ENCODE measurements at places on chromosomes 11 and 22.

- no peak for DNase-seq
Measured at GRCh38 chr22:22156348-22156715, 88.3 kb upstream of the VPREB1 start.

DNA sequence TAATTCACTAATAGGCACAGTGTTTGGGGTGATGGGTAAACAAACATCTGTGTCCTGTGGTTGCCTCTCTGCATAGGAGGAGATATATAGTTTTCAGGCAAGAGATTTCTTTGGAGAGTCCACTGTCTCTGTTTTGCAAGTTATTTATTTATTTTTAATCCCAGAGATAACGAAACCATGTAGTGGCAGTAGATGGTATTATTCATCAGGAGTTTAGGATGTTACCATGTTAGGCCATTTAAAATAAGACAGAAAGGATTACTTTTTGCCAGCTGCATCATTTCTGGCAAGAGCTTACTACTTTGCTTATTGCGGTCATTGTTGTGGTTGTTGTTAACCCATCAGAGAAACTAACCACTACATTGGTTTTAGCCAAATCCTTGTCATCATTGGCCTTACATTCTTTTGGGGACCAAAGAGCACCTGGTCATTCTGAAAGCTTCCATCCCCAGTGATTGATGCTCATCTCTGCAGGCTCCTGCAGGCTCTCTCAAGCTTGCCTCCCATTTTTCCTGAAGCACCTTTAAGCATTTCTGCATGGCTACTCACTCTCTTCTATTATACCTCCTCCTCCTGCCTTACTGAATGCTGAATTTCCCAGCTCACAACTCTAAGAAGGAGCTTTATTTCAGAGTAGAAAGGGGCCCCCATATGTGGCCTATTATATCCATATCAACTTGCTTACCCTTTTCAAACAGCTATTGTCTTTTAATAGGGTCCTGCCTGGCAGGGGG, 84.4 kb downstream of the CSTPP1 start:
- DNase-seq = no peak

DNA sequence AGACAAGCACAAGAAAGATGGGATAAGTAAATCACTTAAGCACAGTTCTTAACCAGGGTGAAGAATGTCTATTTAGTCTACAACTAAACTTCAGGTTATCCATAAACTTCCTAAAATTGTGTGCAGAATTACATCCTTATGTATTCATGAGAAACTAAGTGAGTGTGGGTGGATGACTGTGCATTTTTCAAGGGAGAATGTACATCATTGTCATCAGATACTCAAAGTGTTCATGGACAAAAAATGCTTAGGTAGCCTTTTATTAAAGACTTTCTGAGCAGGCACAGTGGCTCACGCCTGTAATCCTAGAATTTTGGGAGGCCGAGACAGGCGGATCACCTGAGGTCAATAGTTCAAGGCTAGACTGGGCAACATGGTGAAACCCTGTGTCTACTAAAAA, 2023.8 kb downstream of the LRRC4C start:
- DNase-seq = no peak

GRCh38 chr11:406796-407650, 7.8 kb downstream of the SIGIRR start:
- peak; percentile 91 for DNase-seq

- DNase-seq = no peak
Measured at GRCh38 chr11:83033972-83034672, 37.6 kb downstream of the RAB30 start.

DNA sequence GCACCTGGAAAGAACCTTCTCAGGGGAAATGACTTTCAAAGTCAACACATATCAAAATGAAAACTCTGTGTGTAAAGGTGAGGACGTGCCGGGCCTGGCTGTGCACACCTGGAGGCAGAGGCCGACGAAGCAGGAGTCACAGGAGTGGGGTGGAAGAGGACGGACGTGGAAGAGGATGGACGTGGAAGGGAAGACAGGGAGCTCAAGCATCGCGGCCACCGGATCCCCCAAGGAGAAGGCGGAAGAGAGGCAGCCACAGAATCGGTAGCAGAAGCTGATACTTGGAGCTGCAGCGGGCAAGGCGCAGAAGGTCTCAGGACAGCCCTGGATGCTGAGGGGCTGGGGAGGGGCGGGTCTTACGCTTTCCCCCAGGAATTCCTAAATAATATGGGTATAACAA, 519.8 kb downstream of the BRD1 start:
- no peak for DNase-seq

DNA sequence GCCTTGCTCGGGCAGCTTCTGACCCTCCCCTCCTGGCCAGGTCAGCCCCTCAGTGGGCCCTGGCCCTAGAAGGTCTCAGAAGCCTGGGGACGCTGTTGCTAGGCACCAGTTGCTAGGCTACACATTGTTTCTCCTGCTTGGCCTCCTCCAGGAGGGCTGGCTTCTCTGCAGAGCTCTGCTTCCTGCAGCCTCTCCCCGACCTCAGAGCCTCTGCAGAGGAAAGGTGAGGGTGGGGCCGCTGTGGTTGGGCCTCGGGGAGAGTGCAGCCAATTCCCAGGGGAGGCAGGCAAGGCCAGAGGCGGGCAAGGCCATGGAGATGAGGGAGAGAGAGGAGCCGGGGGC, 27.6 kb upstream of the LRRC10B start:
- DNase-seq = peak; percentile 43

DNA sequence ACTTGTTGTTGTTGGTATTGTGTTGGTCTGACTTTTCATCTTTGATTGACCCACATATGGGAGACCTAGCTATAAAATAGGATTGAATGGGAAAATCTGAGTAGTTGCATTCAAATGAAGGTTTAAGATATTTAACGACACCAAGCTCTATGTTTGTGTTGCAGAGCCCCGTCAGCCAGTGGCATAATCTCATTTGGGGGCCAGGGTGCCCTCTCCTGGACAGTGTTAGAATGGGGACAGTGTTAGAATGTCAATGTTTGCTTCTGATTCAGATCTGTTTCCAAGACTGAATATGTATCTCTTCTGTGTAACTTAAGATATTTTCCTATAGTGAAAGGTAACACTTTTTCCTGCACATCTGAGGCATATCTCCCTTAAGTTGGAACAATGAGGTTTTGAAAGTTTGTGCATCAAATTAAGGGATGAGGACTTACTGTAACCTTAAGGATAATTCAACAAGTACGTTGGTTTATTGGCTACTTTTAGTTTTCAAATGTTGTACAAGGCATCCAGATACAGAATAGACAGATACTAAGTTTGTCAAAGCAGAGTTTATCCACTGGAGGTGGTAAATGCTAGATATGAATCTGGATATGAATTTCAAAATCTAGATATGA, 5.3 kb upstream of the OR52M1 start:
- peak; percentile 35 for DNase-seq

DNA sequence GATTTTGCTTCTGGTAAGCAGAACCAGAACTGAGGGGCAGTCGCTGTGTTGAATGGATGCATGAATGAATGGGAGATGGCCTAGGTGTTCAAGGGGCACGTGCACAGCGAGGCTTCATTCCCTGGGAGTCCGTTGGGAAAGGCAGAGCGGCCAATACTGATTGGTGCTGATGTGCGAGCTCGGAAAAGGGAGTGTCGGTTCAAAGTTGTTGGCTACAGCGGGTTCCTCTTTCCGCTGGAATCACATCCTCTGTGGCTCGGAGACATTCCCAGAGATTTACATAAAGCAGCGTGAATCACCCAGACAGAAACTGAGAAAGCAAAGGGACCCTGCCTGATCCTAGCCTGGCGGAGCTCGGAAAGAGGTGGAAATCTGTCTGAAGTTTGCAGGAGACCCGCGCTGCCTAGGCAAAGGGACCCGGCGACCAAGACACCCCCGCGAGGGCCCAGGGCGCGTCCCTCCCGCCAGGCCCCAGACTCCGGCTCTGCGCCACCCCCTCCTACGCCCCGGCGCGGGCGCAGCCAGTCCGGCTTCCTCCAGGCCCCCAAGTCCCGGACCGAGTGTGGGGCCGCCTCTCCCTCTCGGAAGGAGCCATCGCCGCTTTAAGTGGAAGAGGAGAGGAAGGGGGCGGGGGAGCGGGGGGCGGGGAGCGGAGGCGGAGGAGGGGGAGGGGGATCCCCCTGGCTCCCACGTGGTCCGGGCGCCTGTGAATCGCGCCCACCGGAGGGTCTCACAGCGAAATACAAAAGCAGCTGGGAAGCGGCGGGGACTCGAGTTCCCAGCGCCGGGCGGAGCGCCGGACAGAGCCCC, at the start of gene FJX1:
Gene FJX1 (plus strand): TSS at position 774 of the 810 bp plus-strand sequence. CDS start 177 bp downstream, outside the sequence.
- peak; percentile 20 for DNase-seq

GRCh38 chr22:17303840-17304779, 65.2 kb upstream of the CECR2 start:
- DNase-seq = peak; percentile 17

DNA sequence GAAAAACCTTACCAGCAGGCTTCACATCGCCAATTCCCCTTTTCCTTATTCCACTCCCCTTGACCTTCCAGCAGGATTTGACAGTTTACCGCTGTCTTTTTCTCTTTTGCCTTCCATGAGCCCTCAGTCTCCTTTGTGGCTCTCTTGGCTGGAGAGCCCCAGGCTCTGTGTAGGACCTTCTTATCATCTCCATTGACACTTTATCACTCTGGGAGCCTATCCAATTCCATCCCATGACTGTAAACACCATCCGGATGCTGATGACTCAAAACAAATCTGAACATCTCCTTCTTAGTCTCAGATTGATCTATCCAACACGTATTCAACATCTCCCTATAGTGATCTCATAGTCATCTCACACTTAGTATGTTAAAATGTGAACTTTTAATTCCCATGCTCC, 36.0 kb downstream of the HTR3A start:
- DNase-seq = no peak

- DNase-seq = peak; percentile 94
Measured at GRCh38 chr22:26502688-26503561, 9.3 kb downstream of the TFIP11 start.

- no peak for DNase-seq
Measured at GRCh38 chr11:72079819-72080325, 470 bp downstream of the NUMA1 start.

DNA sequence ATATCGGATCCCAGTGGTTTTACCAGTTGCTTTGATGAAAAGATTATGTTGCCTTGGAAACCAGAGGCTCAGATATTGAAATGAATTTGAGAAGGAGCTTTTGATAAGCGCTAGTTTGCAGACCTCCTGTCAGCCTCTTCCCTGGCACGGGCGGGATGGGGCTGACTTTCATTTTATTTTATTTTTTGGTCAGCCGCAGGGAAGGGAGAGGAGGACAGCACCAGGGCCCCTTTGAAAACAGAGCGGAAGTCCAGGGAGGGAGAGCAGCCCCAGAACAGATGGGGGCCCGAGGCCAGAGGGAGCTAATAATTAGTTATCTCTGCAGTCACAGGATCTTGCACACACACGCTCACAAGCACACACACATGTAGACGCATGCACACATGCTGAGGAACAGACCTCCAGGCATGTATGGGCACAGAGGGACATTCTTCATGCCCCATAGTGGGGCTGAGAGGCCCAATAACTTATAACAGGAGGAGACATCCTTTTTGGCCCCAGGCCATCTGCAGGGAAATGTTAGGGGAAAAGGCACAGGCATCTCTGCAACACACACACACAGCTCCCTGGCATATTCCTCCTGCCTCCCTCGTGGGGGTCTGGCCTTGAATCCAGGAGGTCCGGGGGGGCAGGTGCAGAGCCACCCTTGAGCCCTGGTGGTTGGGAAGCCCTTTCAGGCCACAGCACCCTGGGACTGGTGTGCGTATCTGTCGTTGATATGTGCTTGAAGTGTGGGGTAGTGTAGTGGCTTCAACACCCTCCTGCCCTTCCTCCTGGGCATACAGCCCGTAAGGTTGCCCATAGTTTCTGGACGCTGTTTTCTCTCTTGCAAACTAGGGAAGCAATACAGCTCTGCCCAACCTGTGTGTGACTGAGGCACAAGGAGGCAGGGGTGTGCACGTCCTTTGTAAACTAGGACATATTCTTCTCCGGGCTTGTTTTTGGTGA, 117.3 kb downstream of the CEP164 start:
- DNase-seq = no peak

DNA sequence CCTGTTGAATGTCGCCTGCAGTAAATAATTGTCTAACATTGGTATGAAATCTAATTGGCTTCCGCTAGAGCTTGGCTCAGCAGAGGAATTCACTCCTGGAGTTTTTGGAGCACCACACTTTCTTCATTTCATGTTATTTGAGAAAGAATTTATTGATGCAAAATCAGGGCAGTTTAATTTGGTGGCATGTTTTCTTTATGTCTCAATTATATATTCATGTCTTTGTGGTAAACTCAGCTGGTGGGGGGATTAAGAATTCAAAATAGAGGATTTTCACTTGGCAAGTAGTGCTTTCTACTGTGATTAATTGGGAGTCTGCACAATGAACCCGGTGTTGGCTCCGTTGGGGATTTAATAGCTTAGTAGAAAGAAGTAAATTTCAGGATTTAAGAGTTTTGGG, 784.4 kb downstream of the NTM start:
- DNase-seq = no peak

GRCh38 chr11:1750481-1750839, at the start of gene IFITM10:
TSS of gene IFITM10 (minus strand) at chr11:1750595. CDS start at chr11:1750442, 153 bp downstream.
- no peak for DNase-seq

- no peak for DNase-seq
Measured at GRCh38 chr11:128841461-128842072, 25.5 kb downstream of the KCNJ1 start.

DNA sequence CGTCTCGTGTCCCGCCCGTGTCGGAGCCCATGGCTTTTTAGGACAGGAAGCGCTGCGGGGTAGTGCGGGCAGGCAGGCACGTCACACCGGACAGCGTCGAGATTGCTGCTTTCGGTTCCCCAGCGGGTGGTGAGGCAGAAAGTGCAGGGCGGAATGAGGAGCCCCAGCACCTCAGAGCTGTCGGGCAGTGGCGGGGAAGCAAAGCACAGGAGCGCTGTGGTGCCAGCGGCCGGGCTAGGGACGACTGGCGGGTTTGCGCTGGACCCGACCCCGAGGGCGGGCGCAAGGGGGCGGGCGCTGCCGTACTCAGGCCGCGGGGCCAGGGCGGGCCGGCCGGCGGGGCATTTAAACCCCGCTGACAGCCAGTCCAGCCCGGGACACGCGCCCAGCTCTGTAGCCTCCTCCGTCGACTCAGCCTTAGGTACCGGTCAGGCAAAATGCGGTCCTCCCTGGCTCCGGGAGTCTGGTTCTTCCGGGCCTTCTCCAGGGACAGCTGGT, at the start of gene SLC37A2:
Gene SLC37A2 (plus strand): TSS at position 375 of the 498 bp plus-strand sequence. CDS start 63 bp downstream, at position 438.
- DNase-seq = peak; percentile 87

DNA sequence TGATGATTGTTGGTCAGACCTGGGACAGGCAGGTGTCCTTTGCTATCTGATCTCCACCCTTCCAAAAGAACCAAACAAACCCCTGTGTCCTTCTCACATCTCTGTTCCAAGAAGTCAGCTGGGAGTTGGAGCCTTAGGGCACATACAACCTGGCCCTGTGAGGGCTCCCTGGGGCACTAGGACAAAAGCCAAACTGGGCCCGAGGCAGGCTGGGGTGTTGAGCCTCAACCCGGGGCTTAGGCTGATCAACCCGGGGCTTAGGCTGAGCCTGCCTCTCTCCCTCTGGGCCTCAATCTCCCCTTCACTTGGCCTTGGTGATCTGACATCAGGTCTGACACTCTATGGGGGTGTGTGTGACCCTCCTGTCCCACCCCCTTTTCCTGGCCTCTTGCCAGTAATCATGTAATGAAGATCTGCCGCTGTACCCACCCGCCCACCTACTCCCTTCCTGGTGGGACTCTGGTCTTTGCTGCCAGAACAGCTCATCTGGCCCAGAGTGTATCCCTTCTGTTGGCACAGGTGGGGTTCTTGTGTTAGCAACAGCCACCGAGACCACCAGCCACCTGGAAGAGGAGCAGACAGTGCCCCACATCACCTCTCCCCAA, 22.8 kb upstream of the UVRAG start:
- DNase-seq = no peak

- no peak for DNase-seq
Measured at GRCh38 chr11:131302836-131303235, 67.6 kb upstream of the NTM start.

Data from NB4 (cell line).